Neural crest cell (in vitro differentiated cells): ENCODE measurements at places on chromosomes 5 and 9.

- DNase-seq = no peak
These were observed 100.2 kb downstream of the MPDZ start for GRCh38 chr9:13179257-13179656.

DNA sequence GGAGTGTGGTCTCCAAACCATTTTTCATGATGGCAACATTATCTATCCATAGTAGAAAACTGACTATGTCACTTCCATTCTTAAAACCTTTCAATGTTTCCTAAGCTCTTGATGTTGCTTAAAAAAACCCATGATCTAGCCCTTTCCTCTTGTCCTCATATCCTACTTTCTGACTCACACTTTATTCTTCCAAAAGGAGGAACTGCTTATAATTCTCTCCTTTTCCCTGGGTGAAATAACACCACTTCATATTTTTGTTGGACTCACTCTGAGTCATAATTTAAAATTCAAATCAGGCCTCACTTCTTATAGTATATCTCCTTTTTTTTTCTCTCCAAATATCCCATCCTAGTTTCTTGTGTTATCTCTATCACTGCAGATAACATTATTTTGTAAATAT is 513.9 kb downstream of the MAN2A1 start:
- no peak for DNase-seq

- DNase-seq = no peak
These were observed 87.0 kb downstream of the LNPEP start for GRCh38 chr5:97022898-97023297.

- DNase-seq = no peak
These were observed 330.0 kb downstream of the PRR16 start for GRCh38 chr5:120794121-120794520.

- no peak for DNase-seq
These were observed 55.4 kb downstream of the ARHGAP26 start for GRCh38 chr5:142825378-142826089.

GRCh38 chr5:9653811-9654210 is 23.7 kb upstream of the TAS2R1 start:
- DNase-seq = no peak

DNA sequence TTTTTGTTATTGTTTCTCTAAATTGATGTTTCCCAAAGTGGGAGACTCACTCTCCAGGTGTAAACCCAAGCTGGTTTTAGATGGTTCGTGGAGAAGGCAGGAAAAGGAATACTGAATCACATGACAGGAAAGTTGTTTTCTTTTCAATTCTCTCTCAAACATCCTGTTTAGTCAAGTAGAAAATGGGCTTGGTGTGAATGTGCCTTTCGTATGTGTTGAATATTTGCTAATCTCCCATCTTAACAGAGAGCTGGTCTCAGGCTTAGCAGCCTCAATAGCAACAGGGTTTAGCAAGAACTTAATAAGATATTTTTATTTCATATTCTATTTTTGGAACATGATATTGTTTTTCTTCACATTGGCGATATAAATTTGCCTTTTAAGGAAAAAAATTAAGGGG is 119.7 kb downstream of the INSYN2B start:
- DNase-seq = no peak

- DNase-seq = no peak
These were observed 218.1 kb downstream of the SMARCA2 start for GRCh38 chr9:2233274-2233673.

DNA sequence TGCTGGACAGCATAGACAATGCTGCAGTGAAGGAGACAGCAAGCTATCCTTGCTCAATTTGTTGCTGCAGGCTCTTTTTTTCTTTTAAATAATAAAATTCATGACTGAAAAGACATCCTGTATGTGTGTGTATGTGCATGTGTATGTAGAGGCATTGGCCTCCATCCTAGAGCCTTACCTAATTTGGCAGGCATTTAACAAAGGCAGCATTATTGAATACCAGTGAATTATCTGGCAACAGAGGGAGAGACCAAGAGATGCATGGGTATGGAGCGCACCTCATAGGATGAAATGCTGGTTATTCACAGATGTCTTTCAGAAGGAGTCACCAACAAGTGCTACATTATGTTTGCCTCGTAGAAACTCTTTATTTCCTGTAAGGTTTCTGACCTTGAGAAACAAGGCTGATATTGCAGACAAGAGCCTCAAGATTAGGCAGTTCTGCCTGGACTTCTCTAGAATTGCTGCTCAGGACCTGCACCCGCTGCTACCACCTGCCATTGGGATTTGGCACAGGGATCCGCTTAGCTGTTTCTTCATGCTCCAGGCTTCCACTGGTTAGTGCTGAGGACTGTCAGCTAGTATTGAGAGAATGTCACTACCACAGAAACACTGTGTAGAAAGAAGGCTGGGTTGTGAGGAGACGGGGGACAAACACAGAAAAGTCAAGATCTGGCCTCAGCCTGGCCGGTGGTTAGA is 247.7 kb upstream of the RFX3 start:
- no peak for DNase-seq

DNA sequence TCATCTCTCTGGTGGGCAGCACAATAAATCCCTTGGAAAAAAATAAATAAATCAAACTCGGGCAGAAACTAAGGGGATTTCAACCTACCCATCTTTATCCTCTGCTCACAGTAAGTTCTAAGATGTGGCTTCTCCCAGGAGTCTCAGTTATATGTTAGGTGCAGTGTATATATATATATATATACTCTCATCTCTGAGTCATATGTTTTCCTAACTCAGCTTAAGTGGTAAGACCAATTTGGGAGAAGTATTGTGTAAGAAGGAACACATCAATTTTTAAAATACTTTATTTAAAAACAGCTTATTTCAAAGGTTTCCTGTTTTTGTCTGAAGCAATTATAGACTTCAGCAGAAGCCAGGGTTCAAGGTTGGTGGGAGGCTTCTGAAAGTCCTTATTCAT is 20.3 kb upstream of the OSMR start:
- DNase-seq = no peak

- no peak for DNase-seq
These were observed 2306.2 kb upstream of the ACO1 start for GRCh38 chr9:30078195-30078594.

DNA sequence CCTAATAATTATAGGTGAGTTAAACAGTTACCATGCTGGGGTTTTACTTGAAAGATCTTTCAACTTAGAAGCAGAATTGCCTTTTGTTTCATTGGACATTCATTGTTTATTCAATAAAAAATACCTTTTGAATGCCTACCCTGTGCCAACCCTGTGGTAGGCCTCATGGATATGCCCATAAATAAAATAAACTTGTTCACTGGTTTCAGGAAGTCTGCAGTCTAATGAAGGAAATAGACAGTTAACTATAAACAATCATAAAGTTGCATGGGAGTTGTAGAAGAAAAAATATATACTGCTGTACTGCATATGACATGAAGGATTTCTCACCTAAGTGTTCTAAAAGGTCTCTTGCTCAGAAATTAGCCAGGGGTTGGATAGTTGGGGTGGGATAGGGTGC is 5.3 kb upstream of the GPR21 start:
- no peak for DNase-seq

DNA sequence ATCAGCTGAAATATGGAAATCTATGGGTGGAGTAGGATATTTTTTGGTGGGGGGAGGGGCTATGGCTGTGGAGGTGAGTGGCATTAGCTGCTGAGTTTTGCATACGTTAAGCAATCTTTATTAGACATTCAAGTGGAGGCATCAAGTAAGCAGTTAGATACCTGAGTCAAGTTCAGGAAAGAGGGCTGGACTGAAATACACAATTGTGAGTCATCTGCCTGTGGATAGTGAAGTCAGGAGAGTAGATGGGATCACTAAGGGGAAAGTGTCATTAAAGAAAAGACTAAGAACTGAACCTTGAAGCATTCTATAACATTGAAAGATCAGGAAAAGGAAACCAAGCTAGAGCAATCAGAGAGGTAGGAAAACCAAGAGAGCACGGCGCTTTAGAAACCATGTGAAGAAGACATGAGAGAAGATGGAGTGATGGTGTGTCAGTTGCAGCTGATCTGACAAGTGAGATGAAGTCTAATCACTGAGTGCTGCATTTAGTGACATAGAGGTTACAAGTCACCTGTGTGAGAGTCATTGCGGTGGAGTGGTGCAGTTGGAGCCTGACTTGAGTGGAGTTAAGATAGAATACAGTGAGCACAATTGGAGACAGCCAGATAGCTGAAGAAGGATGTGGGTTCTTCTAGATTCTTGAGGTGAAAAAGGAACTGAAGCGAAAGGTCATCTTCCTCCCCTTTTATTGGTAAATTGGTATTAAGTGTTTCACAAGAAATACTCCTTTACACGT is 88.7 kb downstream of the PIP5K1B start:
- DNase-seq = no peak

GRCh38 chr9:27602142-27602861 is 29.0 kb upstream of the C9orf72 start:
- DNase-seq = no peak

DNA sequence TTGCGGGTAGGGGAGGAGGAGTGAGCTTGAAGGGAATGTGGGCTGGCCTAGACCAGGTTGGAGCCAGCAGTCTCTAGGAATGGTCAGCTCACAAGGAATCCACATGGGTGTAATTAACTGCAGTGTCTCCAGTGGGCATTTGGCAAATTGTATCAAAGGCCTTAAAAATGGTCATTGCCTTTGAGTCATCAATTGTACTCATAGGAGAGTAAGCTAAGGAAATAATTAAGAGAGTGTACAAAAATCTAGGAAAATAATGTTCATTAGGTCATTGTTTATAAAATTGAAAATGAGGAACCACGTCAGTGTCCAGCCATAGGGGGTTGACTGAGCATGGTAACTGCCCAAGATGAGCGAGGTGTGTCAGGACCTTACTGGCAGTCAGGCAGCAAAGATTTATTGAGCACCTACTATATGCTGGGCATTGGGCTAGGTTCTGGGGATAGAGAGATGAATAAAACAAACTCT is 29.8 kb upstream of the RPL26L1 start:
- no peak for DNase-seq

DNA sequence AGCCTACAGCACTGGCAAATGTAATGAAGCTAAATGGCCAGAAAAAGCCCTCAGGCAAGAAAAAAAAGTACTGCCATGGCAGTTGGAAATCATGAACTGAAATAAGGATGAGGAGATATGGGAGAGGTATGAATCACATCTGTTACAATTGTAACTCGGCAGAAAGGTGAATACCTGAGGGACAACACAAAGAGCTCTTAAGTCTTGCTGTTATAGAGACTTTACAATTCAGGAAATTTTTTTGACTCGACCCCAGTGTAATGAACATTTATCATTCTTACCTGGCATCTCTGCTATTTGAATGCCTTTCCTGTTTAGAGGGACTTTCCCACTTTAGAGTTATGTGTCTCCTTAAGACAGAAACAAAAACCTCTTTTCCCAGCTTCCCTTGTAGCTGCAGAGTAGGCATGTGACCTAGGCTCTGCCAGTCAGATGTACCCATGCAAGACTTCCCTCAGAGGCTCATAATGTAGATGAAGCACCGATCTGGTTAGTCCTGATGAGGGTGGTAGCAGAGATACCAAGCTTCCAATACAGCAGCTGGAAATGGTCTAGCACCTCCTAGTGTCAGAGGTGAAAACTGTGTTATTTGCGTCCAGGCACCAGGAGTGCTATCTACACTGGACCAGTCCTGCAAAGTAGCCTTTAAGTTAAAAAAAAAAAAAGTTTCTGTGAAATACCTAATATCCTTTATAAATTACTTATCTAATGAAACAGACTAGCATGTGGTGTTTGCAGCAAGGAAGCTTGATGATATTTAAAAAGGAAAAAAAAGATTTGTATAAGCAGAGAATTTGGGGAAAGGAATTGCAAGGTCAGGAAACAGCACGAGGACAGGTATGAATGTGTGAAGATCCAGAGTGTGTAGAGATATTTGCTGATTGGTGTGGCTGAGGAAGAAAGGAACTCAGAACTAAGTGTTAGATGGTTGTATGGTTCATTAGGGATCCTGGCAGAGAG is 146.9 kb upstream of the SLC1A3 start:
- DNase-seq = no peak

DNA sequence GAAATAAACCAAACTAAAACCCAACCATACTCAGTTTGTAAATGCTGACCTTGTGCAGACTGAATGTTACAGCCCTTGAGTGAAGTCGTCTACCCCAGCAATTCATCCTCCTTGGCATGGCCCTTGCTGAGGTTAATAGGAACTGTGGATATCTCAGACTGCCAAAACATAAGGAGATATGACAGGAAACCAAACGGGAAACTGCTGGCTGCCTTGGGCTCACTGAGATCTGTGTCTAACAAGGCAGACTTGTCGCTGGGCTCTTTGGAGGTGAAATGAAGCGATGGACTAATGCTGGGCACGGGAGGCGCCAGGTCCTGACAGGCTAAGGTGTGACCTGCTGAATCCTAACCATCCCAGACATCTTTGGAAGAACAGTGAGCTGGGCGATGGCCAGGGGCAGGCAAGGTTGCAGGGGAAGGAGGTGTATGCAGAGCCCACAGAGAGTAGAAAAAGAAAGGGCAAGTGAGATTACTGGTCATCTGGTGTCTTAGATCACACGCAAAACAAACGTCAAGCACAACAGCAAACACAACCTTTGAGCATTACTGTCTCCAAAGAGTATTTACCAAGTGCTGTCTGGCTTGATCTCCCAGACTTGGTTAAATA is 44.6 kb upstream of the ALDH1A1 start:
- DNase-seq = no peak

DNA sequence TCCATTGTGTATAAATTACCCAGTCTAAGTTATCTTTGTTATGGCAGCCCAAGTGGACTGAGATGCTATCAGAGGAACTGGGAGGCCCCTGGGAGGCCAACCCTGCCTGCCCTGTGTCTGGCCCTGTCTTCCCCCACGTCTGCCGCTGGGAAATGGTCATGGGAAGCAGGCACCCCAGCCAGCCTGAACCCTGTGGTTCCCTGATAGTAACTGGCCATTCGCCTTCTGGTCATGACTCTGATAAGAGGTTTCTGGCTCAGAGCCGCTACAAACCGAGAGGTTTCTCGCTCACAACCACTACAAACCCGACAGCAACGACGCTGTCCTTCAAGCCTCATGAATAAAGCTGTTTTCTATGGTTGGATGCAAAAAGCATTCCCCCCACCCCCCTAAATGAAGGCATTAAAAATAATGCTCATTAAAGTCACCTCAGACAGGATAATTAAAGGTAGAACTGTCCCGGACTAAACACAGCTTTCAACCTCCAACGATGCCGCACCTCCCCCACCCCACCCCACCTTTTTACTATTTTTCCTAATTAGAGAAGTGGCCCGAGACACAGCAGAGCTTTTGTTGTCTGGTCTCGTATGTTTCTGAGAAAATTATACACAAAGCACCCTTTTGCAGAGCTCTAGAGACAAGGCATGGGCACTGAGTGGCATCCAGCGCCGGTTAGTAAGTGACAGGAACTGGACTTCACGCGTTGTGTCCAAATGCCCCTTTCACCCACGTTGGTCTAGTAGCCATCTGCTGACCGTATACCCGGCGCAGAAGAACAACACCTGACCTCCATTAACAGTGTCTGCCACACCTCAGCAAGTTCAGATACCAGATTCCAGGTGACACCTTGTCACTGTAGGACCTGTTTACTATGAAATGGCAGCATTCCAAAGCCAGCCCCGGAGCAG is 140.8 kb downstream of the COL23A1 start:
- DNase-seq = no peak
